Stimulated activated naive CD4-positive, alpha-beta T cell treated with Interleukin-2 at 50 U/mL for 16 hours (primary cell): ENCODE measurements at places on chromosomes 13 and 19.

- DNase-seq, result no peak
These were observed 65.5 kb upstream of the CEACAM21 start for GRCh38 chr19:41510484-41510883.

DNA sequence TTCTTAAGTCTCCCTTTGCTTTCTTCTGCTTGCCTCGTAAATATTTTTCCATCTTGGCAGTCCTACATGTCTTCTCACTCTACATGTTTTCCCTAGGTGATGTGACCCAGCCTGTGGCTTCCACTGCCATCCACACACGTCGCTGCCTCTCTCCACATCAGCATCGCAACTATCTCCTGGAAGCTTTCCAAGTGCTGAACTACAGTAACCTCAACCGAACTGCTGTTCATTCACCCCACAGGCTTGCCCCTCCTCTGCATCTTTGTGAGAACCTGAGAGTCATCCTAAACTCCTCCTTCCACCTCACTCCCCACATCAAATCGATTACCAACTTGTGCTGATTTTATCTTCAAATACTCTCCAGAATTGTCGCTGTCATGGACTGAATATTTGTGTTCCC, 41.2 kb upstream of the USPL1 start:
- peak; percentile 11 for DNase-seq

- DNase-seq, result no peak
These were observed 13.0 kb downstream of the SLC7A10 start for GRCh38 chr19:33212436-33213172.

GRCh38 chr13:97212601-97213040, 9.5 kb upstream of the MBNL2 start:
- no peak for DNase-seq

DNA sequence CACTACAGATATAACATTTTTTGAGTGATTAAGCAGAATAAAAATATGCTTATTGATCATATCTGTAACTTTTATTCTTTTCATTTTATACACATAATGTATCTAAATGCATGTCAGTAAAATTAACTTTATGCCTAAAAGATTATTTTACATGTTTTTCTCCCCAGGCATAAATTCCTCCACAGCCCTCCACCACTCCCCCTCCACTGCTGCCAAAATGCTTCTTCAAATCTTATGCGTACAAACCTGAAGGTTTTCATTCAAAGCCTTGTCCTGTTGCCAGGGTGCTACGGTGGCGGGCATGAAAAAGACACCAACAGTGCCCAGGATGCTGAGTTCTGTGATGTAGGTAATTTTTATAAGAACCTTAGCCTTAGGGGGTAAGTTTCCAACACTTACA, 52.9 kb downstream of the PARP4 start:
- no peak for DNase-seq

GRCh38 chr19:45883881-45884681, 1.9 kb downstream of the IRF2BP1 start:
- DNase-seq, result no peak

DNA sequence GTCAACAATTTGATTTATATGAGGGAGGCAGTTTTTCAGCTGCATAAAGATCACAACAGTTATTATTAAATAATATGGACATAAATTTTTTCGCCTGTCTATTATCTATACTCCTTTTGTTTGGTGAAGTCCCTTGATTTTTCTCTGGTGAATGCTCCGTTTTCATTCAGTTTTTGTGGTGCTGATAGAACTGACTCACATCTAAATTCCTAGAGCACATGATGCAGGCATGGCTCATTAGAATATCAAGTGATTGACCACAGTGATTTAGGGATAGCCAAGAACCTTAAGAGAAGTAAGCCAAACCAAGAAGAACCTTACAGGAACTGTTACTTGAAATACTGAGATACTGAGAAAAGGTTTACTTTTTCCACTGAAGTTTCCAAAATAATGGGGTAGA, 208.9 kb downstream of the PRR20E start:
- no peak for DNase-seq

- no peak for DNase-seq
These were observed 56.6 kb downstream of the COG3 start for GRCh38 chr13:45521297-45521696.

DNA sequence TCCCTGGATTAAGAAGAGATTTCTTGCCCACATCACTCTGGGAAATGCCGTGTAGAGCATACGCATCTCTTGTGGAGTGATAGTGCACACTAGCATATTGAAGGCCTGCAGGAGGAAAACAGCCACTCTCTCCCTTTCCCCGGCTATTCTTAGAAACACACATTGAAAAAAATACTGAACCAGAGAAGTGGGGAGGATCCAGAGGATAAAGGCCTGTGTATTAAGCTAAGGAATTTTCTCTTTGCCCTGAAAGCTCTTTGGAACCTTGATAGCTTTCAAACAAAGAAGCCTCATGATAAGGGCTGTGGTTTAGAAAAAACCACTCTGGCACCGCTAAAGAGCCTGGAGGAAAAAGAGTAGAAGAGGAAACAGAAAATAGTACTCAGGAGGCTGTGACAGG, 386.1 kb upstream of the NBEA start:
- no peak for DNase-seq

DNA sequence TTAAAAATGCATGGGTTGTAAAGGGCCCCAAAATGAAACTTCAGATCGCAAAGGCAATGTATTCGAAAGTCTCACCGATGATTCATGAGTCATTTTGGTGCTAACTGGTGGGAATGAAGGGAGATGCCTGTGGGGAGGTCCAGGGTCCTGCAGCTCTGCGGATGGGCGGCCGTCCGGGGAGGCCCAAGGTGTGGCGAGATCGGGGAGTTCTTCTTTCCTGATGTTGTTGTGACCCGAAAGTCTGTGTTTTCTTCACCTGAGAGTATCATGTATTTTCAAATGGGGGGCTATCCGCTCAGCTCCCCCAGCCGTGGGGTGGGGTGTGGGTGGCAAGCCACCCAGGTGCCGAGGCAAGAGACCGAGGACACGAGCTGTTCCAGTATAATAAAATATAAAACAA, 36.5 kb downstream of the TFDP1 start:
- no peak for DNase-seq

DNA sequence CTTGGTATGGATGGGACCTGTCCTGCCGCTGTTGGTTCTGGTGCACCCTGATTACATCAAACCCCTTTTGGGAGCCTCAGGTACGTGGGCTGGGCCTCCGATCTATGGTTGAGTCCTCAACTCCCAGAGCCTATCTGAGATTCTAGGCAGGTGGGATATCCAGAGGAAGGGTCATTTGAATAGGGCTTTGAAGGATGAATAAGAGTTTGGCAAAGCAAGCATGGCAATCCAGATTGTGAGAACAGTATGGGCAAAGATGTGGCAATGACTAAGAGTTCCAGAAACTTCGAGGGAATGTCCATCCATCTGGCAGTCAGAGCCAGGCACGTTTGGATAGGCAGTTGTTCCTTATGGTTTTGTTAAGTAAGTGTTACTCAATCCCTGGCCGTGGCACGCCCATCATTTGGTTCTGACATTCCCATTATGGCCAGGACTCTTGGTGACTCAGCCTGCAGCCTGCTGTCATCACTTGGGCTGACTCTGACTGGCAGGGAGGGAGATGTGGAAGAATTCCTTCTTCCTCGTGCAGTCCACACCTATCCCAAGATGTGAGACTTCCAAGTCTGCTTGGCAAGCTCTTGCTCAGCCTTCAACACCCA, 21.5 kb downstream of the CYP4F22 start:
- no peak for DNase-seq

DNA sequence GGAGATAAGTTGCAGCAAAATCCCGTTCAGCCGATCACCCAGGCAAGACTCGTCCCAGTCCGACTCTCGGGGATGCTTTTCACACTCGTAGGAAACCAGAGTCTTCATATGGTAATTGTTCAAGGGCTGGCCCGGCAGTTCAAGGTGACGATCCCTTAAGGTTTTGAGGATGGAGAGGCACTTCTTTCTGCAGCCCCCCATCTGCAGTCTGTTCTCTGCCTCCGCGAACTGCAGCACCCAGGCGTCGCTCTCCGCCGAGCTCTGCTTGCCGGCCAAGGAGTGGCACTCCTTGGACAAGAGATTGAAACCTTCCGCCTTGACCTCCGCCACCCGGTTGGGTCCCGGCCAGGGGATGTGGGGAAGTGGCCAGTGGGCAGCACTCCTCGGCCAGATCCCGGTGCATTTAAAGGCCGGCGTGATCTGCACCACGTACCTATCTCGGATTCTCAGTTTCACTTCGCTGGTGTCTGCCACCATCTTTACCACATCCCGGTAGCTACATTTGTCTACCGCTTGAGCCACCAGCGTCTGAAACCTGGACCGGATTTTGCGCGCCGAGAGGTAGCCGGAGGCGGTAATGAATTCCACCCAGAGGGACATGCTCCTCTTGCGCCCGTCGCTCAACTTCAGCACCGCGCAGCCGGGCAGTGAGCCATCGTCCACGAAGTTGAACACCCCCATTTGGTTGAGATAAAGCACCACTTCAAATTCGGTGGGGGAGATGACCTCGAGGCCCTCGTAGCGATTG, 1.1 kb downstream of the MAB21L1 start:
- DNase-seq, result no peak

- DNase-seq, result no peak
These were observed 66.4 kb upstream of the SERP2 start for GRCh38 chr13:44307255-44307654.

GRCh38 chr13:66689037-66689619, 541.0 kb downstream of the PCDH9 start:
- no peak for DNase-seq

GRCh38 chr19:40547836-40548235, 28.8 kb upstream of the SHKBP1 start:
- no peak for DNase-seq

GRCh38 chr19:58368561-58369360, 6.2 kb upstream of the ZNF497 start:
- no peak for DNase-seq

- DNase-seq, result no peak
These were observed 2.8 kb downstream of the SOHLH2 start for GRCh38 chr13:36211567-36211966.

- no peak for DNase-seq
These were observed 92.7 kb upstream of the SOX1 start for GRCh38 chr13:111974341-111974640.

GRCh38 chr13:99087098-99087953, 109.5 kb upstream of the DOCK9 start:
- DNase-seq, result peak; percentile 94

DNA sequence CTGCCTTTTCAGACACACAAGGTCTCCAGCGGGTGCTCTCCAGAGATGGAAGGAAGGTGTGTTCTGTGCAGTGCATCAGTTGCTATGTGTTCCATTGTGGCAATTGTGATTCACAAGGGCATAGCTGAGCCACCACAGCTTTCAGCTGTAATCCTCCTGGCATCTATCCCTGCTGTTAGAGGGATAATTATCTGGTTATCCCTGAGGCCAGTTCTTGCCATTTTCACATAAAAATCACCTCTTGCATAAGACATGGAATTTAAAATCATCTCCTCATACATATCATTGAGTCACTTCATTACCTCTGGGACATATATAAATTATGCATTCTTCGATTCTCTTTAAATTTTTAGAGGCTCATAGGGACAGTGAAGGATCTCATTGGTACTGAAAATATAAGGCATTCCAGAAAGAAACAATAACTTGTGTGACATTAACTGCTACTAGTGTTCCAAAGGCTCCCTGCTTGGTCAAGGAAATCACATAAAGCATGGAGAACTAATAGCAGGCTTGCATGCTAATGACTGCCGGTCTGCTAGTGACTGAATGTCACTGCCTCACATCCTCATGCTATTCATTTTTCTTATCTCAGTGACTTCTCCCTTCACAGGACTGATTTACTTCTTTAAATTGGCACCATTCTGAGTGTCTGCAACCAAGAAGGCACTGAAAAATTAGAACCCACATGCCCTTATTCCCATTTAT, 214.0 kb downstream of the ENOX1 start:
- DNase-seq, result no peak

DNA sequence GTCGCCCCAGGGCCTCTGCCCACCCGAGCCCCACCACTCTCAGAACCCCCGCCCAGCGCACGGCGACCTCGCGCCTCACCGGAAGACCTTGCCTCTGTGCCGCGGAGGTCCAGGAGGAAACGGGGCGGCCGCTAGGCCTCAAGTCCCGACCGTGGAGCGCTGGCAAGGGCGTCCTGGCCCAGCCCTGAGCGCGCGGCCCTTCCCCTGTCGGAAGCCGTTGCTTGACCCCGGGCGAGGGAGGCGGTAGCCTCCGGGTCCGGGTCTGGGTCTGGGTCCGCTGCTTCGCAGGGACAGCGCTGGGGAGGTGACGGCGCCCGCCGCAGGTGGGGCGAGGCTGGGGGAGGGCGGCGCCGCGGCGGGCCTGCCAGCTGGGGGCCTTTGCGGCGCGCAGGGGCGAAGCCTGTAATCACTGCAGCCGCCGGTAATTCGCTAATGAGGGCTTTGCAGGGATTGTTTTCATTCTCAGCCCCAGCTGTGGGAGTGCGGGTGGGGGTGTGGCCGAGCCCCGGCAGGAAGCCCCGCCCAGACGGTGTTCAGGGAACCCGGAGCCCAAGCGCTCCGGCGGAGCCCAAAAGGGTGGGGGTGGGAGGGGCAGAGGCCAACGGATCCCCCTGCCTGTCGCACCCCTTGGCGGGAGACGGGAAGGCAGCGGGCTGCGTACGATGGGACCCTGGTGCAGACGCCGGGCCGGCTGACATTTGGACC, 8.6 kb downstream of the C19orf25 start:
- peak; percentile 63 for DNase-seq

GRCh38 chr13:24716011-24716410, 35.8 kb downstream of the ATP12A start:
- no peak for DNase-seq

DNA sequence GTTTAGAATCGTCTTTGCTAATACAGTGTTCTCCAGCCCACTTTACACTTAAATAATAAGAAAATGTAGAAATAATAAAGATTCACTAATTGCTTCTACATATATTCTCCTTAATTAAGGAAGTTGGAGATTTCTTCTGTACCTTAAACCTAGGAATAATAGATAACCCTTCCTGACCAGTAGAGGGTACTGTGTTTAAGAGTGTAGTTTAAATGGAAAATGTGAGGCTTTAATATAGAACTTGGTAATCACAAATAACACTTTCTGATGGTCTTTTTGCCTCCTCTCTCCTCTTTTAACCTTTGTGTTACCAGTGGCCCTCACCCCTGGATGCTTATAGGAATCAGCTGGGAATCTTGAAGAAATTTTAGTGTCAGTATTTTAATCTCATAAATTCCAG, 20.7 kb downstream of the POMP start:
- DNase-seq, result no peak

GRCh38 chr13:46728777-46729176, 68.2 kb downstream of the ESD start:
- no peak for DNase-seq

DNA sequence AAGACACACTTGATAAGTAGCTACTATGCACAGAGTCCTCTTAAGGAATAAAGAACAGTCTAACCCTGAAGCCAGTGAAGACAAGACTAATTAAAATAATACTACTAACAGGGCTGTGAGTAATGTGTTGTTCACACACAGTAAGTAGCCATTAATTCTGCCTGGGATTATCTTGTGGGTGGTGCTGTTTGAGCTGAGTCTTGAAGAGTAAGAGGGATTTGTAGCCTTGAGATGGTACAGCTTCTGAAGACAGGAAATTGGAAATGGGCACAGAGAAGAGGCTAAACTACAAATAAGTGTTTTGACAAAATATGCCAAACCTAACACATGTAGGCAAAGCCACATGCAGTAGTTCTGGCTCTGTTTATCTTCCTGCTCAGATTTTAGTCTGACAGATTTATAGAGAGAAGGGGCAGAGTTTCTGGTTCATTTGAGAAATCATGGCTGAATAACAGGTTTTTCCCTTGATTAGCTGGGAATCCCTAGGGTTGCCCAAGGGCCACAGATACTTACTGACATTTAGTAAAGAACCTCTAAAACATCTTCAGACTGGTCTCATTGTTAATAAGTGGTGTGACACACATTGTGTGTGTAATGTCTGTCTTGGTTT, 38.0 kb downstream of the ITGBL1 start:
- DNase-seq, result no peak

- DNase-seq, result no peak
These were observed 924.0 kb downstream of the PCDH9 start for GRCh38 chr13:66305961-66306617.
